Breast epithelium (tissue), 4 donors: ENCODE measurements at places on chromosomes 13 and 19. TPM values are rescaled to one million over a fixed set of nuclear protein-coding genes. Genes with fewer than 3 reads are reported as not detected.
A peak's percentile ranks its signal among the peaks of the same experiment; 100 is the strongest.

DNA sequence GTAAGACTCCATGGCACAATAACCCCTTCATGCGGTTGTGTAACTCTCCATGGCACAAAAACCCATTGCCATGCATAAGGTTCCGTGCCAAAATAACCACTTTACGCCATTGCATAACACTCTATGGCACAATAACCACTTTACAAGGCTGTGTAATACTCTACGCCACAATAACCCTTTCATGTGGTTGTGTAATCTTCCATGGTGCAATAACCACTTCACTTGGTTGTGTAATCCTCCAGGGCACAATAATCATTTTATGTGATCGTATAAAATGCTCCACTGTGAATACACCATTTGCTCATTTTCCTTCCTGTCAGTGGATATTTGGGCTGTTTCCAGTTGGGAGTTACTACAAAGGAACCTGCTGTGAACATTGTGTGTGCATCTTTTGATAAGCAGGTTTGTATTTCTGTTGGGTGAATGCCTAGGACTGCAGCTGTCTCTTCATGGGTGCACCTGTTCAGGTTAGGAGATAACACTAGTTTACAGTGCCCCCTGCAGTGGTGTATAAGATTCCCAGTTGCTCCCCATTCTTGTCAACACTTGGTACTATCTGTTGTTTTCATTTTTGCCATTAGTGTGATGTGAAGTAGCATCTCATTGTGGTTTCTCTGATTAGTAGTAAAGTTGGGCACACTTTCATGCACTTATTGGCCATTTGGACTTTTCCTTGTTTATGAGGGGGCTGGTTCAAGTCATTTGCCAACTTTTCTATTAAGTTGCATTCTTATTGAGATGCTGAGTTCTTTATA is 21.1 kb upstream of the ZSCAN18 start:
- H3K27ac ChIP-seq: no peak overlapping the region
- no peak for DNase-seq
- H3K36me3 ChIP-seq: no peaks in the 10 kb centered on the region
- no peak overlapping the region for H3K4me3 ChIP-seq
- no peaks in the 10 kb centered on the region for H3K4me1 ChIP-seq

Gene C19orf38
- total RNA-seq: 1.3 TPM

GRCh38 chr19:46019270-46019669 is 3.6 kb downstream of the PGLYRP1 start:
- no peak overlapping the region for H3K27ac ChIP-seq
- DNase-seq: no peak
- peaks cover 6% of the 10 kb centered on the region for H3K27me3 ChIP-seq
- H3K4me3 ChIP-seq: no peak overlapping the region
- H3K4me1 ChIP-seq: peaks cover 3% of the 10 kb centered on the region
- no peaks in the 10 kb centered on the region for H3K36me3 ChIP-seq

DNA sequence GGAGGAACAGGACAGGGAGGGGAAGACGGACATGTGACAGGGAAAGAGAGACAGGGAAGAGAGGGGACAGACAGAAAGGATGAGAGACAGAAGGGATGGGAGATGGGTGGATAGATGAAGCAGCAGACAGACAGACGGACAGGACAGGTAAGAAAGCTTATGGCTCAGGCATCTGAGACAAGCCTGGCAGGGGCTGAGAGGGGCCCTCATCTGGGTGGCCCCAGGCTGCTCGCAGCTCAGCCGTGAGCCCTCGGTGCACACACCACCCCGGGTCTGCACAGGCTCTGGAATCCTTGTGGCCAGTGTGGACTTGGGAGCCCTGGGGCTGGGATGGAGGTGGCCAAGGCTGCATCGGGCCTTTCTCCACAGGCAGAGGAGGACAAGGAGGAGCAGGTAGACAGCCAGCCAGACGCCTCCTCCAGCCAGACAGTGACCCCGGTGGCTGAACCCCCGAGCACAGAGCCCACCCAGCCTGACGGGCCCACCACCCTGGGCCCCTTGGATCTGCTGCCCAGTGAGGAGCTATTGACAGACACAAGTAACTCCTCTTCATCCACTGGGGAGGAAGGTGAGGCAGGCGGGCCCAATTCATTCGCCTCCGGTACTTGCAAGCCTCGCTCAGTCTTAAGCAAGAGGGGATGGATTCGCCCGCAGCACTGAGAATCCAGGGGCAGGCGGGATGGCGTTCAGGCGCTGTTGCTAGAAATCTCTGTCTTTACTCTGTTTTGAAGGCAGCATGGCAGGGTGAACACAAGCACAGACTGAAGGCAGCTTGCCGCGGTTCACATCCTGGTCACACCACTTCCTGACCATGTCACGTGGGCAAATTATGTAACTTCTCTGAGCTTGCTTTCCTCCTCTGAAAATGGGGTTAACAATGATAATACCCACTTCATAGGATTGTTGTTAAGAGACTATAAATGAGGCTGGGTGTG is 14.0 kb downstream of the GRAMD1A start:
- DNase-seq: no peak
- H3K4me3 ChIP-seq: no peak overlapping the region
- no peaks in the 10 kb centered on the region for H3K36me3 ChIP-seq
- H3K4me1 ChIP-seq: peaks cover 6% of the 10 kb centered on the region
- no peaks in the 10 kb centered on the region for H3K27me3 ChIP-seq

Gene NLRP12
- total RNA-seq: 1.2 TPM

DNA sequence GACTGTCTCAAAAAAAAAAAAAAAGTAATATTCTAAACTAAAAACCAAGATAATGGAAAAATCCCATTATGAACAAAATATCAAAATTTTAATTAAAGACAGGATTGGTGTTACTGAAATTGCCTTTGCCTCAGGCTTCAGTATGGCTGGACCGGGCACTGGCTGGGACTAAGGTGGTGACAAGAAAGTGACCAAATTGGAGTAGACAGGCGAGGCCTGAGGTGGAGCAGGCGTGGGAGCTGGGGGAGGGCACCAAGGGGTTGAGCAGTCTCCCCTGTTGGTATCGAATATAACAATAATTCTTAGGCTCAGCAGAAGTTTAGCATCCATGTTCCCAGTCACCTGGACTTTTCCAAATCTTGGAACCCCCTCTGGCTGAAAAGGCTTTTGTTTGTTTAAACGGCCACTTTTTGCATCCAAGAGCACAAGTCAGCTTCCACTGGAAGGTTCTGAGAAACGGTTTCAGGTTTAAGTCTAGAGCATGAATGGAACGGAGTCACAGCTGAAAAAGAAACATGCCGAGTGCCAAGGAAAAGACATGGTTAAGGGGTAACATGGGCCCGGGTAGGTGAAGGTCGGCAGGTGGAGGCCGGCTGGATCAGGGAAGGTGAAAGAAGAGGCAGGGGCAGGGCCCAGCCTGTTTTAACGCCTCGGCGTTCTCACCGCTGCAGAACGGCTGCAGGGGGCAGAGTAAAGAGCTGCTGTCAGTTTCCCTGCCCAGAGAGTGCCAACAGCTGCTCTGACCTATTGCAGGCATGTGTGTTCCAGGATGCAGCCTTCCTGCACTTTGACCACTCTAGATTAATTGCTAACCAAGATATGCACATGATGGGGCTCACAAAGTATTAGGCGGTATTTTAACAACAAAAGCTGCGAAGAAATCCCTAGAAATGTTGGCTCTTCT is 104.4 kb downstream of the TM9SF2 start:
- peak overlapping the region; percentile 88 for H3K27ac ChIP-seq
- no peaks in the 10 kb centered on the region for H3K27me3 ChIP-seq
- H3K4me1 ChIP-seq: peaks cover 4% of the 10 kb centered on the region
- no peaks in the 10 kb centered on the region for H3K36me3 ChIP-seq

Gene CRX
- not detected for total RNA-seq

Gene SIGLEC5
- not detected for total RNA-seq

- no peak overlapping the region for H3K27ac ChIP-seq
- H3K27me3 ChIP-seq: no peaks in the 10 kb centered on the region
Measured at GRCh38 chr13:101596803-101597202, 144.3 kb downstream of the ITGBL1 start.

Gene ZNF571
- total RNA-seq: 12.6 TPM

DNA sequence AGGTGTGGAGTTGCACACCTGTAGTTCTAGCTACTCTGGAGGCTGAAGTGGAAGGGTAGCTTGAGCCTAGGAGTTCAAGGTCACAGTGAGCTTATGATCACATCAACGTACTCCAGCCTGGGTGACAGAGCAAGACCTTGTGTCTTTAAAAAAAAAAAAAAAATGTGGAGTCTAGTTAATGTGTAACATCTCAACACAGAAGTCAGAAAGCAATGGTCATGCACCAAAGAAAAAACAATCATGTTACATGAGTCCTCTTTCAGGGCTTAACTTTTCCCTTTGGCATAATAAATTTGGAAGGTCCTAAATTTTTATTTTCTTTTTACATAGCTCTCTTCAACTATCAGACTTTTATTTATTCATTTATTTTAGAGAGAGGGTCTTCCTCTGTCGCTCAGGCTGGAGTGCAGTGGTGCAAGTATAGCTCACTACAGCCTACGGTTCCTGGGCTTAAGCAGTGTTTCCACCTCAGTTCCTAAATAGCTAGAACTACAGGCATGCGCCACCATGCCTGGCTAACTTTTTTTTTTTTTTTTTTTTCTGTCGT is 22.3 kb downstream of the SETDB2 start:
- no peak overlapping the region for H3K4me3 ChIP-seq
- H3K27me3 ChIP-seq: no peaks in the 10 kb centered on the region
- peaks cover 14% of the 10 kb centered on the region for H3K36me3 ChIP-seq
- no peak for DNase-seq
- no peak overlapping the region for H3K27ac ChIP-seq
- H3K4me1 ChIP-seq: no peaks in the 10 kb centered on the region

DNA sequence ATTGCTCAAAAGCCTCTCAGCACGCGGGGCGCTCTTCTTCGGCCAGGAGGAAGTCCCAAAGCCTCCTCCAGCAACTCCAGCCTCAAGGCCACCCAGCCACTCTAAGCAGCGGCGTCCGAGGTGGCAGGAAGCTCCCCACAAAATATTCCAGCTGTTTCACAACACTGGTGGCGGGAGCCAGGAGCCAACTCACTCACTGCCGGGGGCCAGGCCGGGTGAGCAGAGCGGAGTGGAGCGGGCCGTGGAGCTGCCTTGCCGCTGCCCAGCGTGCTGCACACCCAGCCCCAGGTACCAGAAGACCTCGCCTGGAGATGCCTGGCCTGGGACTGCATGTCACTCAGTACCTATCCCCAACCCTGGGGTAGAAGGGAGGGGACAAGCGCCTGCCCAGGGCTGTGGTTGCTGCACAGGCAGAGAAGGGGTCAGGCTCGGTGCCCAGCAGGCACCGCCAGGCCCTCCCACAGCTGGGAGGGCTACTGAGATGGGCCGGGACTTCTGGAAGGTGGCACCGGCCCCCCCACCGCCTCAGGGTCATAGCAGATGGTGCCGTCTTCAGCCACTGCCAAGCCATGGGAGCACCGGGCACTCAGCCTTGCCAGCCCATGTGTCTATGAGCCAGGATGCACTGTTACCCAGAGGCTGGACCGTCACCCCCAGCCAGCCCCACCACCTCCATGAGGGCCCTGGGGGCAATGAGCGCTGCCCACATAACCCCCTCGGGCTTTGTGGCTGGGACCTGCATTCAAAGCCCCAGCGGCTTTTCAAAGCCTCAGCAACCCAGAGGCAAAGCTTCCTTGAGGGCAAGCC is 59.2 kb downstream of the MLLT1 start:
- no peak overlapping the region for H3K4me3 ChIP-seq
- H3K4me1 ChIP-seq: peaks cover 14% of the 10 kb centered on the region
- DNase-seq: peak; percentile 72
- H3K27ac ChIP-seq: peak overlapping the region; percentile 78
- peaks cover under 1% of the 10 kb centered on the region for H3K36me3 ChIP-seq
- H3K27me3 ChIP-seq: no peaks in the 10 kb centered on the region

Gene PALM
- 61.0 TPM for total RNA-seq

Gene BRCA2
- 1.3 TPM for total RNA-seq

GRCh38 chr19:7983995-7984837 is 21.2 kb downstream of the ELAVL1 start:
- no peaks in the 10 kb centered on the region for H3K27me3 ChIP-seq
- DNase-seq: no peak
- H3K27ac ChIP-seq: peak overlapping the region; percentile 62
- H3K4me3 ChIP-seq: no peak overlapping the region
- peaks cover 23% of the 10 kb centered on the region for H3K4me1 ChIP-seq

Gene PTGIR
- 1.3 TPM for total RNA-seq

DNA sequence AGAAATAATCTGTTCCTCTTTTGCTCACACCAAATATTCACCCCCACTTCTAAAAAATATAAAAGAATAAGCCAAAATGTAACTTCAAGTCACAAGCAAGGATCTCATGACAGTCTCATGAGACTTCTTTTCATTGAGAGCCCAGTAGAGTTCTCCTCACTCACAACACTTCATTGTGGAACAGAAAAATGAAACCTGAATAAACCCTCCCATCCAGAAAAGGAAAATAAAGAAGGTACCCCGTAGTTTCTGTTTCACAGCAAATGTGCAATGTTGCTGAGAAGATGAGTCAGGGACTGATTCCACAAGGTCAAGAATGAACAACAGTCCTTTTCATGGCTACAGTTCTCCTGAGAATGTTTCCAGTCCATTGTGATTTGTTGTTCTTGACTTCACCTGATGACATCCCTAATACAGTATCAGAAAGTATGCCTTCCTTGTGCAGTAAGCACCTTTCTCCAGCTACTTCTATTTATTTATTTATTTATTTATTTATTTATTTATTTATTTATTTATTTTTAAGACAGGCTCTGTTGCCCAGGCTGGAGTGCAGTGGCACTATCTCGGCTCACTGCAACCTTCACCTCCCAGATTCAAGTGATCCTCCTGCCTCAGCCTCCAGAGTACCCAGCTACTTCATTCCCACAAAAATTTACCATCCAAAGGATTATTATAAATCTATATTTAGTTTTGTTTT is 6.4 kb upstream of the ZNF841 start:
- no peaks in the 10 kb centered on the region for H3K4me1 ChIP-seq
- H3K36me3 ChIP-seq: no peaks in the 10 kb centered on the region
- no peak for DNase-seq
- H3K27ac ChIP-seq: no peak overlapping the region

Gene GRIN2D
- 0.32 TPM for total RNA-seq

Gene ENOX1
- total RNA-seq: 2.3 TPM

- no peaks in the 10 kb centered on the region for H3K27me3 ChIP-seq
- H3K27ac ChIP-seq: no peak overlapping the region
- H3K36me3 ChIP-seq: no peaks in the 10 kb centered on the region
- no peaks in the 10 kb centered on the region for H3K4me1 ChIP-seq
Measured at GRCh38 chr13:21934284-21934683, 263.4 kb downstream of the FGF9 start.

DNA sequence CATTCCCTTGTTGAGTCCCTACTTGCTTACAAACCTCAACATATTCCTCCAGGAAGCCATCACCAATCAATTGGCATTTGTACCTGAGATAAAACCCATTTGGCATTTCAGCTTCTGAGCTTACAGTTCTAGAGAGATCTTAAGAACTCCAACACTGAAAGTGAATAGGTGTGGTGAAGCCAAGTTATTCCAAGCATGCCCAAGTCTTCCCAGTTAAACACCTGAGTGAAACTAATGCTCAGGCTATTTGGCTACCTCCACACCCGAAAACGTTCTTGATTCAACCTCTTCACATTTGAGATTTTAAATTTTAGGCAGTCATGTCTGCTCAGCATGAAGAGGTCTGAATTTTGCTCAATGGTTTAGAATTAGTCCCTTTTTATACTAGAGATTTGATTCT is 2.5 kb upstream of the SCEL start:
- no peaks in the 10 kb centered on the region for H3K4me1 ChIP-seq
- DNase-seq: no peak
- H3K4me3 ChIP-seq: no peak overlapping the region
- H3K36me3 ChIP-seq: no peaks in the 10 kb centered on the region
- H3K27ac ChIP-seq: no peak overlapping the region
- no peaks in the 10 kb centered on the region for H3K27me3 ChIP-seq
